ENCODE measurements at places on chromosomes 7 and 10. TPM values are rescaled to one million over a fixed set of nuclear protein-coding genes. Genes with fewer than 3 reads are reported as not detected.

Gene HOXA6
- total RNA-seq = not detected

DNA sequence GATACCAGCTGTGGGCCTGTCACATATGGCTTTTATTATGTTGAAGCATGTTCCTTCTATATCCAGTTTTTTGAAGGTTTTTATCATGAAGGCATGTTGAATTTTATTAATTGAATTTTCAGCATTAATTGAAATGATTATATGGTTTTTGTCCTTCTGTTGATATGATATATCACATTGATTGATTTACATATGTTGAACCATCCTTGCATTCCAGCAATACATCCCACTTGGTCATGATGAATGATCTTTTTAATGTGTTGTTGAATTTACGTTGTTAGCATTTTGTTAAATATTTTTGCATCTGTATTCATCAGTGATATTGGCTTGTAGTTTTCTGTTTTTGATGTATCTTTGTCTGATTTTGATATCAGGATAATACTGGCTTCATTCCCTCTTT, 21.2 kb downstream of the PRSS37 start:
- H3K27ac ChIP-seq = no peak overlapping the region
- no peaks in the 10 kb centered on the region for H3K36me3 ChIP-seq
- no peak for DNase-seq
- no peaks in the 10 kb centered on the region for H3K27me3 ChIP-seq
- no peak overlapping the region for H3K4me3 ChIP-seq
- no peaks in the 10 kb centered on the region for H3K4me1 ChIP-seq

DNA sequence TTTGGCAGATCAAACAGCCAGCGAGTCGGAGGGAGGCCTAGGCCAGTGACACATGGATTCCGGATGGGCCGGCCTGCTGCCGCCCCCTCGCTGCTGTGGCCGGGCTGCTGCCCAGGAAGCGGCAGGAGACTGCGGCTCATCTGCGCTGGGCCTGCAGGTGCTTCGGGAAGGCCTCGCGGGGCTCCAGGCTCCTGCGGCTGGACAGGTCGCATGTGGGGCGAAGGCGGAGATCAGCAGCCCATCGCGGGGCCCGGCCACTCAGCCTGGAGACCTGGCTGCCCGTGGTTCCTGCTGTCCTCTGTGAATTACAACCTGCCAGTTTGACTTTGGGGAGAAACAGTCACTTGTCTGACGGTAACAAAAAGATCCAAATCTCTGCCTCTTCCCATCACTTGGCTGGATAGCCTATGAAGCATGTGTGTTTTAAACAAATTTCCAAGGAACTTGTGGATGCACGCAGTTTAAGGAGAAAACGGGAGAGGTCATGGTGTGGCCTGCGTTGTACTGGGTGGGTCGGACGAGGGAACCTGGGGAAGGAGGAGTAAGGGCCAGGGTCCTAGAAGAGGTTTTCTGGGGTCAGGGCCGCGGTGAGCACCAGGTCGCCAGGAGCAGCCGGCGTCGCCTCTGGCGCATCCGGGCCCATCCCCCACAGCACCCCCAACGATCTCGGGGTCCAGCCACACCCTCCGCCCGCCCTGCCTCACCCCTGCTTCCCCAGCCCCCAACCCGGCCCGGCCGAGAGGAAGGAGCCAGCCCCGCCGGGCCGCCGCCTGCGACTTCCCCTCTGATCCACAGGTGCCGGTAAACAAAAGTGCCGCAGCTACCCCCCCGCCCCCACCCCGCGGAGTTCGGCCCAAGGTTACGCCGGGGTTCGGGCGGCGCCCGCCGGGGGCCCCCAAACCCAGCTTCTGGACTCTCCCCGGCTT, 1.6 kb downstream of the SPOCK2 start:
- DNase-seq = peak; percentile 59
- H3K27me3 ChIP-seq = no peaks in the 10 kb centered on the region
- H3K36me3 ChIP-seq = peaks cover 19% of the 10 kb centered on the region

Gene VGF
- total RNA-seq = 0.13 TPM

- H3K27me3 ChIP-seq = no peaks in the 10 kb centered on the region
These were observed 349.2 kb upstream of the PRKCQ start for GRCh38 chr10:6929148-6929830.

- H3K36me3 ChIP-seq = no peaks in the 10 kb centered on the region
- no peak overlapping the region for H3K27ac ChIP-seq
- H3K4me3 ChIP-seq = no peak overlapping the region
- H3K4me1 ChIP-seq = peaks cover 3% of the 10 kb centered on the region
- no peak for DNase-seq
These were observed 135.3 kb upstream of the ITGB1 start for GRCh38 chr10:33093362-33093761.

GRCh38 chr7:121931149-121931902, 58.4 kb downstream of the PTPRZ1 start:
- H3K4me1 ChIP-seq = no peaks in the 10 kb centered on the region
- no peaks in the 10 kb centered on the region for H3K27me3 ChIP-seq
- DNase-seq = no peak
- H3K36me3 ChIP-seq = no peaks in the 10 kb centered on the region
- H3K27ac ChIP-seq = no peak overlapping the region

Gene VSTM4
- total RNA-seq = 0.09 TPM

DNA sequence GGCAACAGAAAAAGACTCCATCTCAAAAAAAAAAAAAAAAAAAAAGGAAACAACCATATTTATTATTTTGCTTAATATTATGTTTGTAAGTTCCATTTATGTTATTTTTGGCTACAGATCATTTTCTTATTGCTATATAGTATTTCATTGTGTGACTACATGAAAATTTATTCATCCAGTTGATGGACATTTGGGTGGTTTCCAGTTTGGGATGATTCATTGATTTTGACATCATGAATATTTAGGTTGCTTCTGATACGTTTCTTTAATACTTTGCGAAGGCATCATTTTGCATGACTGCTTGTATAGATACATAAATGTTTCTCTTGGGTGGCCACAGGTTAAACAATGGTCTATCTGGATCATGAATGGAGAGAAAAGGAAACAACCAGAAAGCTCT, 2.0 kb upstream of the NPSR1 start:
- H3K36me3 ChIP-seq = no peaks in the 10 kb centered on the region
- no peaks in the 10 kb centered on the region for H3K4me1 ChIP-seq
- no peak overlapping the region for H3K27ac ChIP-seq

GRCh38 chr7:496528-497295, 22.9 kb downstream of the PDGFA start:
- no peak for DNase-seq
- no peaks in the 10 kb centered on the region for H3K36me3 ChIP-seq
- H3K27me3 ChIP-seq = no peaks in the 10 kb centered on the region
- H3K4me3 ChIP-seq = no peak overlapping the region
- no peaks in the 10 kb centered on the region for H3K4me1 ChIP-seq

- no peaks in the 10 kb centered on the region for H3K27me3 ChIP-seq
- no peak overlapping the region for H3K27ac ChIP-seq
- H3K4me1 ChIP-seq = no peaks in the 10 kb centered on the region
- DNase-seq = no peak
- no peaks in the 10 kb centered on the region for H3K36me3 ChIP-seq
- no peak overlapping the region for H3K4me3 ChIP-seq
These were observed 111.1 kb upstream of the CREB5 start for GRCh38 chr7:28301148-28301641.

- DNase-seq = no peak
- no peak overlapping the region for H3K4me3 ChIP-seq
- no peaks in the 10 kb centered on the region for H3K36me3 ChIP-seq
- no peak overlapping the region for H3K27ac ChIP-seq
- H3K27me3 ChIP-seq = no peaks in the 10 kb centered on the region
These were observed 13.9 kb downstream of the PIK3AP1 start for GRCh38 chr10:96706331-96706853.

DNA sequence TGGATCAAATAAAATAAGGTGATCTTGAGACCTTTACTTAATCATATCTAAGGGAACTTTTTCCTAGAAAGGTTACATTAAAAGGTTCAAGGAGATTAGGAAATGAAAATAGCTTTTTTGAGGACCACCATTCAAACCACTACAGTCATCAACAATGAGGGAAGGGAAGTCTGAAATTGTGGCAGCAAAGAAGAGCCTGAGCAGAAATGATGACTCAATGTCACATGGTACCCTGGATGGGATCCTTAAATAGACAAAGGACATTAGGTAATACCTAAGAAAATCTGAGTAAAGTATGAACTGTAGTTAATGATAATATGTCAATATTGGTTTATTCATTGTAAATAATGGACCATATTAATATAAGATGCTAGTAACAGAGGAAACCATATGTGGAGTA, 236.0 kb downstream of the SEMA3D start:
- no peak for DNase-seq
- no peaks in the 10 kb centered on the region for H3K27me3 ChIP-seq
- H3K4me1 ChIP-seq = no peaks in the 10 kb centered on the region
- H3K27ac ChIP-seq = no peak overlapping the region

DNA sequence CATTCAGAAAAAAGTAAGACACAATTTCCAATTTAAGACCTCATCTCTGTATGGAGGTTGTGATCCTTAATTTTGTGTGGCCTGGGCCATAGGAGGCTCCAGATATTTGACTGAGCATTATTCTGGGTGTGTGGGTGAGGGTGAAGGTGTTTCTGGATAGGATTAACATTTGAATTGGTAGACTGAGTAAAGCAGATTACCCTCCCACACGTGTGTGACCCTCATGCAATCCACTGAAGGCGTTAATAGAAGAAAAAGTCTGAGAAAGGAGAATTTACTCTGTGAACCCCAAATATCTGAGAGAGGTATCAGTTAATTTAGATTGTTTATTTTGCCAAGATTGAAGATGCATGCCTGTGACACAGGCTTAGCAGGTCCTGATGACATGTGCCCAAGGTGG, 328.0 kb upstream of the POT1 start:
- H3K36me3 ChIP-seq = no peaks in the 10 kb centered on the region
- DNase-seq = no peak
- no peak overlapping the region for H3K4me3 ChIP-seq
- H3K27ac ChIP-seq = no peak overlapping the region
- H3K4me1 ChIP-seq = no peaks in the 10 kb centered on the region
- H3K27me3 ChIP-seq = no peaks in the 10 kb centered on the region

GRCh38 chr10:42691361-42692120, 53.2 kb upstream of the ZNF33B start:
- H3K4me3 ChIP-seq = no peak overlapping the region
- no peaks in the 10 kb centered on the region for H3K36me3 ChIP-seq
- no peak for DNase-seq
- H3K4me1 ChIP-seq = no peaks in the 10 kb centered on the region

Gene CALN1
- not detected for total RNA-seq

Gene GPR85
- total RNA-seq = not detected

Gene COX15
- 35.8 TPM for total RNA-seq

Gene CCDC172
- total RNA-seq = not detected

Gene SPAG6
- total RNA-seq = 0.22 TPM

- no peak overlapping the region for H3K4me3 ChIP-seq
- H3K27me3 ChIP-seq = no peaks in the 10 kb centered on the region
- H3K36me3 ChIP-seq = no peaks in the 10 kb centered on the region
- no peak for DNase-seq
- no peaks in the 10 kb centered on the region for H3K4me1 ChIP-seq
These were observed 150.4 kb downstream of the CXCL12 start for GRCh38 chr10:44234483-44234875.

DNA sequence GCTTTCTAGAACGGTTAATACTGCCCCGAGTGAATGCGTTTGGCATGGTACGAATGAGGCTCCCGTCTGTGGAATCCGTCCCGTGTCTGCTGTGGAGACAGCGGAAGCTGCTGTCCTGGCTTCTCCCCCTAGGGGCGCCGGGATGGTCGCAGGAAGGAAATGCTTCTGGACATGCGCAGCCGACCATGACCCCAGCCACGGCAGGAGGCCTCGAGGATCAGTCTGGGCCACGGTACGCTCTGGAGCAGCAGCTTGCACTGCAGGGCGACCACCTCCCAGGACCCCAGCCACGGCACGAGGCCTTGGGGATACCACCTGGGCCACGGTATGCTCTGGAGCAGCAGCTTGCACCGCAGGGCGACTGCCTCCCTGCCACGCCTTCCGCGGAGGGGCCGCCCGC, 107.9 kb downstream of the CYTH3 start:
- H3K36me3 ChIP-seq = peaks cover 4% of the 10 kb centered on the region
- no peaks in the 10 kb centered on the region for H3K4me1 ChIP-seq
- H3K27me3 ChIP-seq = no peaks in the 10 kb centered on the region
- no peak for DNase-seq
- H3K4me3 ChIP-seq = no peak overlapping the region
- no peak overlapping the region for H3K27ac ChIP-seq

DNA sequence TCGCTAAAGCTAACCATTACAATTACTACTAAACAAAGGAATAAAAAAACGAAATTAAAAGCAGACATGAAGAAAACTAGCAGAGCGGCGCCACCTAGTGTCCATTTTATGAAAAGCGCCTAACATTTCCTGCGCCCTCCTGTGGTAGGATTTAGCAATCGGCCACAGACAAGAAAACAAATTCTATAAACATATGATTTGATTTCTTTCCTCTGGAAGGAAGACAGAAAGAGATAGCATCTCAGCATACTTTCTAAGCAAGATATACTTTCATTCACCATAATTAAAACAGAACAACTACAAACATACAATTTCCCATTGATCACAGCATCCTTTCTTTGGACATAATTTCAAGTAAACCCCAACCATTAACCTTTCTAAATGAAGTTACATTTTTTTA, 337.7 kb upstream of the NPVF start:
- no peaks in the 10 kb centered on the region for H3K27me3 ChIP-seq
- DNase-seq = peak; percentile 30
- no peaks in the 10 kb centered on the region for H3K36me3 ChIP-seq

- no peak overlapping the region for H3K27ac ChIP-seq
- no peak overlapping the region for H3K4me3 ChIP-seq
These were observed 5.7 kb upstream of the TAS2R60 start for GRCh38 chr7:143437578-143437977.

Gene UNCX
- total RNA-seq = not detected

Gene GRK5
- total RNA-seq = 13.8 TPM

- H3K27ac ChIP-seq = no peak overlapping the region
- H3K4me1 ChIP-seq = no peaks in the 10 kb centered on the region
- H3K27me3 ChIP-seq = no peaks in the 10 kb centered on the region
- no peak for DNase-seq
- H3K4me3 ChIP-seq = no peak overlapping the region
These were observed 449.6 kb downstream of the GRM8 start for GRCh38 chr7:126803060-126803665.

DNA sequence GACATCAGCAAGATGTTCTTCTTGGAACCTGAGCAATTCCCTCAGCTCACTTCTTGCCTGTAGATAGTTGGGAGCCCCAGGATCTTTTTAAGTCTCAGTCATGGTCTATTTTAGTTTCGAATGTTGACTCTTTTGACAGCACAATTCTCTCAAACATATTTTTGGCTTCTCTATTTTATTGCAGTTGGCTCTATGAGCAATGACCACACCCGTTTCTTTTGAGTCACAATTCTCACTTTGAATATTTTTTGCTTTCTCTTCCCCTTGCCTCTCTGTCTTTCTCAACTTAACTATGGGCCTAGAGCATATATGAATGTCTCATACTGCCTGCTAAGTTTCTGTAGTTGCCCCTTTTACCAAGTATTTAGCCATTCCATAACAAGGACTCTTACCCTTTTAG, 222.8 kb downstream of the PTN start:
- H3K27ac ChIP-seq = no peak overlapping the region
- H3K36me3 ChIP-seq = no peaks in the 10 kb centered on the region
- H3K4me3 ChIP-seq = no peak overlapping the region
- no peaks in the 10 kb centered on the region for H3K4me1 ChIP-seq

Gene RAB19
- 7.5 TPM for total RNA-seq

Data from CD8-positive, alpha-beta memory T cell (primary cell).